ENCODE measurements at places on chromosomes 16 and 17. TPM values are rescaled to one million over a fixed set of nuclear protein-coding genes. Genes with fewer than 3 reads are reported as not detected.

GRCh38 chr17:50955667-50956120 lies 89.5 kb upstream of the TOB1 start:
- no peak for DNase-seq

DNA sequence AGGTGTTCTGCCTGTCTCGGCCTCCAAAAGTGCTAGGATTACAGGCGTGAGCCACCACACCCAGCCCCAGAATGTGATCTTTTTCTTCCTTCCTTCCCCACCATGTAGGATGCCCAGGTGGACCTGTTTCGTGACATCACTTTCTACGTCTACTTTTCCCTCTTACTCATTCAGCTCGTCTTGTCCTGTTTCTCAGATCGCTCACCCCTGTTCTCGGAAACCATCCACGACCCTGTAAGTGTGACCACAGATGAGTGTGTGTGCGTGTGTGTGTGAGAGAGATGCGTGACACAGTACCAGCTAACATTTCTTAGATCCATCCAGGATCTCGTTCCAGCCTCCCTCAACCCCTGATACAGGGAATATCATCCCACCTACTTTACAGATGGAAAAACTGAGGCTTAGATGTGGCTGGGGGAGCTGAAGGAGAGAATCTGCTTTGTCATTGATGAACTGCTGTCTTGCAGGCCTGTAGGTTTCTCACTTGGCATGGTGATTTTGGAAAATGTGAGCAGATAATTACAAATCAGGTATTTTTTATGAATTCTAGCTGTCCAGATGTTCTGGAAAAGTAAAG lies 67.1 kb downstream of the ABCC1 start:
- DNase-seq, result no peak

- DNase-seq, result peak; percentile 81
Observed at GRCh38 chr16:1688807-1689560, 10.9 kb downstream of the JPT2 start.

GRCh38 chr17:81941484-81942166 lies 4.5 kb upstream of the PYCR1 start:
- no peak for DNase-seq

DNA sequence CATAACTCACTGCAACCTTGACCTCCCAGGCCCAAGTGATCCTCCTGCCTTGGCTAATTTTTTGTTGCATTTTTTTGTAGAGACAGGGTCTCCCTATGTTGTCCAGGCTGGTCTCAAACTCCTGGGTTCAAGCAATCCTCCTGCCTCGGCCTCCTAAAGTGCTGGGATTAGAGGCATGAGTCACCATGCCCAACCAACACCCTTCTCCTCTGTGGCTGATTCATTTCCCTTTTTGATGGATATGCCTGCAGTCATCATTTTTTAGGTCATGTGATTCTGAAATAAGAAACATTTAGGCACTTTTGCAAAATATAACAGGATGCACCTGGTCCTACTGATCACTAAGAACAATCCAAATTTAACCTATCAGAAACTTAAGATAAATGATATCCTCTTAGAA lies 44.0 kb upstream of the YPEL2 start:
- DNase-seq, result peak; percentile 11

DNA sequence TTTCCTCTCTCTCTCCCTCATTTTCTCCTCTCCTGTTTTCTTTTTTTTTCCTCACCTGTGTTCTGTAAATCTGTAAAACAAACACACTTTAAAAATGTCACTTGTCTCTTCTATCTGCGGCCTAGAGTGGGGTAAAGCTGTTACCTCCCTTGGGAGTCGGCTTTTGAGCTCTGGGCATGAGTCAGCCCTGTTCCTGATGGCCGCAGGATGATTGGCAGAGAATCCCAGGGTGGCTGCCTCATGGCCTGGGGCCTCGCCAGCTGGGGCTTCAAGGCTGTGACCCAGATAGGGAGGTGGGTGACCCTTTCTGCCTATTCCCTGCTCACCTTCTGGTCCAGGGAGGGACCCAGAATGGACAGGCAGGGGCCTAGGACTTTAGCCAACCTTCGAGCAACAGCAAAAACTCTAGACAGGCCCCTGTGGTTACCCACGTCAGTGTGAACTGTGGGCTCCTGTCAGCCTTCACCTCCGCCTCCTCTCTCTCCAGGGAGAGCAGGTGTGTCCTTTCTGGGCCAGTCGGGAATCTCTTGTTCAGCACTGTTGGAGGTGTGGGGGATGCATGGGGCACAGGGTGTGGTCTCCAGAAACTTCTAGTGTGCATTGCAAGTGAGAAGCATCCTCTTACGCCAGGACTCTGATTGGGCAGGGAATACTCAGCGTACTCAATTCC lies 87.4 kb downstream of the RAP1GAP2 start:
- DNase-seq, result no peak

- DNase-seq, result no peak
Observed at GRCh38 chr16:23575834-23576233, 18.3 kb downstream of the UBFD1 start.

DNA sequence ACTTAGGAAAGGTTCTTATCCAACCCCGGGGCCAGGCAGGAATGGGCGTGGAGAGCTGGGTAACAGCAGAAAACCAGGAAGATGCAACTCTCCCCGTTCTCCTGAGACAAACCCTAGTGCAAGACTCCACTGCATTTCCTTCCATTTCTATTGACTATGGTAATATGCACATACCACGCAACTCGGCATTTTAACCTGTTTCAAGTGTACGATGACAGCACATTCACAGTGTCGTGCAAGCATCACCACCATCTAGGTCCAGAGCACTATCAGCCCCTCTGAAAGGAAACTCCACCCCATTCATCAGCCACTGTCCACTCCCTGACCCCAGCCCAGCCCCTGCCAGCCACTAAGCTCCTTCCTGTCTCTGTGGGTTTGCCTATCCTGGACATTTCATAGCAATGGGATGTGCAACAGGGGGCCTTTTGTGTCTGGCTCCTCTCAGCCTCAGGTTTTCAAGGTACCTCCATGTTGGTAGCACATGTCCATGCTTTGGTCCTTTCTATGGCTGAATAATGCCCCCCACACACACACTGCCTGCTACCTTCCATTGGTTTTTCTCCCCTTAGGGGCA lies 441.9 kb downstream of the SOX9 start:
- no peak for DNase-seq

The PRSS36 gene
- polyA plus RNA-seq, result 0.95 TPM

The SPATA20 gene
- polyA plus RNA-seq, result 21.3 TPM

Data from keratinocyte (primary cell).